Activated naive CD4-positive, alpha-beta T cell (primary cell): ENCODE measurements at places on chromosomes 5 and 9.

DNA sequence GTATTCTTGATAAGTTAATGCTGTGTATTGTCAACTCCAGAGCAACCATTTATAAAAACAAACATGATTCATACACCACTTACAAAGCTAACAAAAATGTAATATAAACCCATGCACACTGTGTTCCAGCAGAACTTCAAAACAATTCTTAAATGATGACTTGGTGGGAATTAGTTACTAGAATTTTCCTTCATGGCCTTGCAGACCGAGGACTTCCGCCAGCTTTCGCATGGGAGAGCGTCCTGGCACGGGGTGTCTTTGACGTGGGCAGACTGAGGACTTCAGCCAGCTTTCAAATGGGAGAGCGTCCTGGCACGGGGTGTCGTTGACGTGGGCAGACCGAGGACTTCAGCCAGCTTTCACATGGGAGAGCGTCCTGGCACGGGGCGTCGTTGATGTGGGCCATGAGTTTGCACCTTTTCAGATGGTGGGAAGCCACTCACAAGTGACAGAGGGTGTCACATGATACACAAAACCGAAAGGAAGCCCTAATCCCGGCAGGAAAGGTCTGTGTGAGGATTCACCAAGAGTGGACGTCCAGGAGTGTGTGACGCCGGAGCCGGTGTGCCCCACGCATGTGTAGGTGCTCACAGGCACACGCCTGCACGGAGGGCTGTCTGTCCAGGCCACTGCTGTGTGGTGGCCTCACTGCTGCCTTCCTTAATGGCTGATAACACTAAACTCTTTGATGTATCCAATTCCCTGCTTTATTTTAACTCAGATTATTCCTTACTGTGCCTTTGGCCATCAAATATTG, 211.3 kb upstream of the IRX4 start:
- no peak for DNase-seq

DNA sequence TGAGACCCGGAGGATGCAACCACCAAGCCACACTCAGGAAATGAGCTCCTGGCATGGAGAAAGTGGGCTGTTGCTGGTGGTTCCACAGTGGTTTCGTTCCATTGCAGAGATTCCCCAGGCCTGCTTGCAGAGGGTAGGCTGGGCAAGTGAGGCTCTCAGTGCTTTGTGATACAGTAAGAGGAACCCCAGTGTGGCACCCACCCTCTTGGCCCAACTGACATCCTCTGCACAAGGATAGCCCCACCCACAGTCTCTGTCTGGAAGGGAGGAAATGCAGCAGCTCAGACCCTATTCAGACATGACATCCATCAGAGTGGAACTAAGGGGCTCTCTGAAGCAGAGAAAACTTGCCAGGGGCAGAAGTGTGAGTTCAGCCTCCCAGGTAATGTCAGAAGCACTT, 69.6 kb upstream of the FSTL4 start:
- no peak for DNase-seq

DNA sequence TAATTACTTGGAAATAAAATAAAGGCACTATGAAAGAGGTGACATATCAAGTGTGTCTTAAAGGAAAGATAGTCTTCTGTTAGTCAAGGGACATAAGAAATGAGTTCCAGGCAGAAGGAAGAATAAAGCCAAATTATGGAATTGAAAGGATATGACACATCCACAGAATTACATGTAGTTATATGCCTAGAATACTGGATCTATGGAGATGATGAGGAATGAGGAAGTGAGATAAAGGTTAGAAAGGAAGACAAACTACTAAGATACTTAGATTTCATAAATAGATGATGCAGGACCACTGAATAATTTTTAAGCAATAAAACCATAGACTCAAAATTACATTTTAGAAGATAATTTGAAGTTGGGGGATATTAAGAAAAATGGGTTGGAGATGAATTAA, 609.8 kb downstream of the PTPRD start:
- DNase-seq = no peak

GRCh38 chr5:143664623-143665022, 147.3 kb upstream of the HMHB1 start:
- DNase-seq = no peak

DNA sequence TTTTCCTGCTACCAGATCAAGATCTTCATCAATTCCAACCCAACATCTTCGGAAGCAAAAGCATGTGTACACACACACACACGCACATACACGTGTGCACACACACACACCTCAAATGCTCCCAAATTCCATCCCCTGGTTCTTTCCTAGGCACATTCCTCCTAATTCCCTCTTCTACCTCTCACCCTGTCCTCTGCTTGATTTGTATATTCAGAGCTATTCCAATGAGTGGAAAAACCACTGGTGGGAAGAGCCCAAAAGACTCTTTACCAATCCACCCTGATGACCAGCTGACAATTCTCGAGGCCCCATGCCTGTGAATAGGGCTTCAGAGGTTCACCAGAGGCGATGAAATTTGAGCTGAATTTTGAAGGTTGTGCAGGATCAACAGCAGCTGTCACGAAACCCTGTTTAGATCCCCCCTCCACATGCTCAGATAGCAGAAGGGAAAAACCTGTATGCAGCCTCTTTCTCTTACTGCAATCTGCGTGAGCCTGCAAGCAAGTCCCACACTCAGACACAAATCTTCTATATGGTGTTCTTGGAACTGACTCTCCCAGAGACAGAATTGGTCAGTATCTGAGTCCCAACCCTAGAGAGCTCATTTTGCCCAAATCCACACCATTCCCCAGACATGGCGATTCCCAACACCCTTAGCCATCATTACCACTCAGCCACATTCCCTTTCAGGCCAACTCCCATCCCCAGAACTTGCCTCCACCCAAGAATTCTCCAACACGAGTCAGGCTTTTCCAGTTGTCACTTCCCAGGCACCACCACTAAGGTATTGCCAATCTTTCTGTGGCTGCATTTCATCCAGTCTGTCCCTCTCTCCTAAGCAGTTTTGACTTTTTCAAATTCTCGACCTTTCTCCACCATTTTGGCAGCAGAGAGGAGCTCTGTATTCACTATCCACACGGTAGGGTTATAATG, 4.3 kb upstream of the TRIO start:
- no peak for DNase-seq

DNA sequence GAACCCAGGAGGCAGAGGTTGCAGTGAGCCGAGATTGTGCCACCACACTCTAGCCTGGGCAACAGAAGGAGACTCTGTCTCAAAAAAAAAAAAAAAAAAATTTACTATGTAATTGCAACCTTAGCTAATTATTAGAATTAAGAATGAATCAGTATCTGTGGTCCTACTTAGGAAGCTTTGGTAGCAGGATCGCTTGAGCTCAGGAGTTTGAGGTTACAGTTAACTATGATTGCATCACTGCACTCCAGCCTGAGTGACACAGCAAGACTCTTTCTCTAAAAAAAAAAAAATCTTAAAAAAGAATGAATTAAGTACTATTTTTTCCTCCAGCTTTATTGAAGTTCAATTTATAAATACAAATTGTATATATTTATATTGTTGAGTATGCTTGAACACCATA, 16.7 kb downstream of the NDUFAF2 start:
- no peak for DNase-seq

- no peak for DNase-seq
Measured at GRCh38 chr5:69504036-69504435, 11.4 kb downstream of the OCLN start.

DNA sequence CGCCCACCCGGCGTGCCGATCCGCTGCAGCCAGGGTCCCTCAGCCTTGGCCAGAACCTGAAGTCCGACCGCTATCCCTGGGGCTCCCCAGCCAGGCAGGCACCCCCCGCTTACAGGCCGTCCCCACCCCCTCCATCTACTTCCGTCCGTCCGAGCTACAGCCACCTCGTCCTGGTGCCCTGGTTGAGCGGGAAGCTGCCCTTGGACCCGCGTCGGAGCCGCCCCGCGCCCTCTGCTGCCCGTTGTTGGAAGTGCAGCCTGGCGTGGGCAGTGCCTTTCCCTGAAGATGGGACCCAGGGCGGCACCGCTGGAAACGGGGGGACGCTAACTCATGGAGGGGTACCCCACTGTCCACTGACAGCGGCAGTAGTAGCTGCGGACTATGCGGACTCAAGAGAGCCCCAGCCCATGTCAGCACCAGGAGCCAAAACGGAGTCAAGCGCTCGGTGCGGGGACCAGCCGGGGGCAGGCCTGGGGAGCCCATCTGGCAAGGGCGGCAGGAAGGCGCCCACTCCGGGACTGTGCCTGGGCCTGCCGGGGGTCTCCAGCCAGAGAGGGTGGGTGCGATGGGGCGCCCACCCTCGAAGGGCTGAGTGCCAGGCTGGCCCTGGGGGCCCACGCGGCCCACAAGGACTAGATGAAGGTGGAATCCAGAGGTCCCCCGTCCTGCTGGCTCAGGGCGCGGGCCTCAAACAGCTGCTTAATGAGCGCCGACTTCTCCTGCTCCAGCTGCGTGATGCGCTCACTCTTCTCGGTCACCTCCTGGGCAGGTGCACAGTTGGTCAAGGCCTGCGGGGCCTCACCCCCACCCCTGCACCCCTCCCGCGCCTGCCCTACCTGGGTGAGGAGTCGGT, 6.1 kb downstream of the SAPCD2 start:
- DNase-seq = peak; percentile 51

DNA sequence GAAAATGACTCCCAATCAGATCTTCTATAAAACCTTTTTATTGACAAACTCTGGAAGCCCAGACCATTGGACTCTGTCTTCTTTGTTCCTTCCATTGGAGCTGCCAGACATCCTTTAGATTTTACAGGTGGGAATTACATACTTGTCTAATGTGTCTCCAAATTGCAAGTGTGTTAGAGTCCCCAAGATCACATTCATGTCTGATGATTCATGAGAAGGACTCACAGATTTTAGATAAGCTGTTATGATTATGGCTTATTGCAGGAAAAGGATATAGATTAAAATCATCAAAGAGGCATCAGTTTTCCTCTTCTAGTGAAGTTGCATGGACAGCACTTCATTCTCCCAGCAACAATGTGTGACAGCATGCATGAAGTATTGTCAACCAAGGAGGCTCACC, 70.4 kb downstream of the MUSK start:
- DNase-seq = no peak

- DNase-seq = no peak
Measured at GRCh38 chr5:95022967-95023695, 261.8 kb downstream of the MCTP1 start.

- DNase-seq = no peak
Measured at GRCh38 chr5:172383191-172383802, 71.0 kb downstream of the SH3PXD2B start.

DNA sequence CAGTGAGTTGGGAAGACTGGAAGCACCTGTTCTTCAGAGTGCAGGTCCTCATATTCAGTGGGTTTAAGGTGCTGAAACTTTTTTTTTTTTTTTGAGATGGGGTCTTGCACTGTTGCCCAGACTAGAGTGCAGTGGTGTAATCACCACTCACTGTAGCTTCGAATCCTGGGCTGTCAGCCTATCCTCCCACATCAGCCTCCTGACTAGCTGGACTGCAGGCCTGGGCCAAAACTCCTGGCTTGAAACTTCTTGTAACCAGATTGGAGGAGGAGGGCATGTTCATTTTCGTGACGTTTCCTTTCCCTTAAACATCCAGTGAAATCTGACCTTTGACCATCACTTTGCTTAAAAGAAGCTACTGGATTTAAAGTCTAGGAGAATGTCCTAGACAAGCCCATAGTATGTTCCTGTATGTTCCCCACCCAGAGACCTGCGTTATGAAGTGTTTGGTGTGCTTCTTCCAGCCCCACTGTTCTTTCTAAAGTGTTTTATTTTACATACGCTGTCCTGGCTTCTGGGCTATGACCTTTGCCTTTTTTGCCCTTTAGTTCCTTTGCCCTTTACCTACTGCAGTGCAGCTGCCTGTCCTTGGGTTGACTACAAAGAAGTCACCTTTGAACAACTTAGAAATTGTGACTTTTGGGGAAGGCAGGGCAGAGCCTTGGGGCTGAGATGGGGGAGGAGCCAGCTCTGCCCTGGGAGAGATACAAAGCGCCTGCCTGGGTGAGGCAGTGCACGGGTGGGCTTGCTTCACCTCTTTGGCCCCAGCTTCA, 18.4 kb downstream of the TENT4A start:
- no peak for DNase-seq

- no peak for DNase-seq
Measured at GRCh38 chr9:93597871-93598646, 21.7 kb downstream of the PHF2 start.

GRCh38 chr5:67581203-67581602, 384.6 kb upstream of the CD180 start:
- no peak for DNase-seq

DNA sequence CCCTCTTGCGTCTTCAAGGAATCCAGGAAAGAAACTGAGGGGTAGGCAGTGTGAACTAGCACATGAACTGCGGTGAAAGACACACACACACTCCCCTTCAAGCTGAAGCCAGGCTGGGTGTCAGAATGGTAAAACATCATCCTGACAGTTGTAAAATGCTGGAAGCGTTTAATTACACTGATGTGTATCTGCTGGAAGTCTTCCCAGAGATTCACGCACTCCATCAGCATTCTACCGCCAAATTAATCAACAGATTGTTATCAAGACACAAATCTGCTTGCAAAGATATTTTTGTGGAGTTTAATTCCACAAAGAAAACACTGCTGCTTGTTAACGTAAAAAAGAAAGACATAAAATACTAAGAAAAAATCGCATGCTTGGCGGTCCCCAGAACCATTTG, 241.0 kb upstream of the NFIL3 start:
- no peak for DNase-seq

DNA sequence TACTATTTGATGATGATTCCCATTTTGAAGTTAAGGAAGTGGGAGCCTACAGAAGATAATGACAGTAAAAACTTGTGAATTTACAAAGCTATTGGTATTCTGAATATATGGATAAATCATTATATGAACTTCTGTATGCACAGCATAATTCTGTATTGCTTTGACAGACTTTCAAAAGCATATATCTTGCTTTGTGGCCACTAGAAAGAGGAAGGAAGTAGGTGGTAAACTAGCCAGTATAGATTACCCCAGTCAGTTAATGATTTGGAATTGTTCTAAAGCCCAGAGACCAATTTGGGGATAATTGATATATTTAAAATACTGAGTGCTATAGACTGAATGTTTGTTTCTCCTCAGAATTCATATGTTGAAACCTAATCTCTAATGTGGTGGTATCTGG, 53.0 kb downstream of the NR2F1 start:
- no peak for DNase-seq

GRCh38 chr5:99030906-99031440, 102.2 kb upstream of the CHD1 start:
- no peak for DNase-seq

GRCh38 chr9:131943351-131943841, 136.3 kb downstream of the MED27 start:
- no peak for DNase-seq

DNA sequence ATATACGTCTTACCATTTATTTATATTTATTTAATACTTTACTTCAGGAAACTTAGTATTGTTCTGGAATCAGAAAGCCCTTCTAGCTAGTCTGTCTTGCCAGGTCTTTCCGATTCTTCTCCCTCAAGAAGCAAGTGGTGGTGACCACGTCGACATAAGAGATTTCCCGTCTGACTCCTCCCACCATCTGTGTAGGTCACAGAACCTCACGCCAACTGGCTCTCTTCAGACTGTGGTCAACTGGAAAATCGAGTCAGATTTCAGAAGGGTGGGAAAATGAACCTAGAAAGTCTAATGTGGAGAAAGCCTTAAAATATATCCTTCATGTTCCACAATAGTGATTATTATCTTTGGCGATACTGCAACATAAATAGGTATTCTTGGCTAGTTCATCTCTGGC, 17.3 kb downstream of the THBS4 start:
- no peak for DNase-seq
